ENCODE measurements at places on chromosomes 3 and 15. TPM values are rescaled to one million over a fixed set of nuclear protein-coding genes. Genes with fewer than 3 reads are reported as not detected.

The AQP9 gene
- polyA plus RNA-seq: 0.16 TPM

The IL17RE gene
- polyA plus RNA-seq: 1.2 TPM

The GPX1 gene
- 258 TPM for polyA plus RNA-seq

The SLC41A3 gene
- polyA plus RNA-seq: 25.6 TPM

The TNNC1 gene
- polyA plus RNA-seq: 6,305 TPM

The SPATA12 gene
- 0.02 TPM for polyA plus RNA-seq

The GPR27 gene
- 1.2 TPM for polyA plus RNA-seq

The GOLGA8H gene
- polyA plus RNA-seq: 0.81 TPM

The ITIH3 gene
- polyA plus RNA-seq: 0.43 TPM

The HHLA2 gene
- polyA plus RNA-seq: not detected

The KNG1 gene
- polyA plus RNA-seq: 0.23 TPM
